ENCODE measurements at places on chromosomes 4 and X. TPM values are rescaled to one million over a fixed set of nuclear protein-coding genes. Genes with fewer than 3 reads are reported as not detected.

Gene MAD2L1
- total RNA-seq = 53.9 TPM

Gene FREM3
- total RNA-seq = not detected

Gene CAPN6
- total RNA-seq = not detected

Gene SATL1
- not detected for total RNA-seq

Gene TAF1
- 36.8 TPM for total RNA-seq

Gene OTC
- total RNA-seq = not detected

Gene ENPP6
- not detected for total RNA-seq

Gene LNX1
- 2.8 TPM for total RNA-seq

Gene RGN
- not detected for total RNA-seq

Gene TMSB15B
- total RNA-seq = 3.1 TPM

DNA sequence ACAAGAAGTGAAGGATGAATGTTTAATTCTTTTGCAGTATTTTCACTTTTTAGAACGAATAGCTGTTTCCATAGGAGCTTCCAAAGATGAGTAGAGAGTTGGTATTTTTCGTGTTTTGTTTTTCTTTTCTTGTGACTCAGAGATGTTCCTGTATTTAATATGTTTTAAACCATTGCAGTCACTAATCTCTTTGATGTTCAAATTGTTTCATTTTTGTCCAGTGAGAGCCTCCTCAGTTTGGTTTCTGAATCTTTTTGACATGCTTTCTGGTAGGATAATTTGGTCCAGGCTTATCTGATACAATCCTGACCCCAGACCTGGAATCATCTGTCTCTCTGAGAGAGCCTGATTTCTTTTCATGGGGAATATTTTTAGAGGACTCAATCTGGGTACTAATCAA, 41.6 kb downstream of the BEX3 start:
- H3K27me3 ChIP-seq = no peaks in the 10 kb centered on the region
- no peak overlapping the region for H3K4me3 ChIP-seq
- no peak for DNase-seq

DNA sequence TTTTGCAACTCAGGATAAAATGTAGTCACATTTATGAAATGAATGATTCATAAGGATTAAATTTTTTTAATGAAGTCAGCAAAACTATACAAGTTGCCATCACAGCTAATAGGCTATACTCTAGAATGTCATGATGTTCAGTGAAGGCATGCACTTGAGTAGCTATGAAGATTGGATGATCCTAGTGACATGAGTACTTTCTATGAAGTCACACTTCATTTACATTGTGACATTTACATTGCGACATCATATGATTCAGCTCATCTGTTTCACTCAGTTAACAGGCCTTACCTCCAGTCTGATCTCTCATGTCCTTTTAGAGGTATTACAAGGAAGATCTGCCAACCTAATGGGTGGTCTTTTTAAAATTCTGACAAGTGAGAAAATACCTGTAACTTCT, 82.7 kb upstream of the FGF13 start:
- DNase-seq = peak; percentile 10
- H3K36me3 ChIP-seq = no peaks in the 10 kb centered on the region
- H3K27ac ChIP-seq = no peak overlapping the region
- peaks cover 16% of the 10 kb centered on the region for H3K4me1 ChIP-seq

DNA sequence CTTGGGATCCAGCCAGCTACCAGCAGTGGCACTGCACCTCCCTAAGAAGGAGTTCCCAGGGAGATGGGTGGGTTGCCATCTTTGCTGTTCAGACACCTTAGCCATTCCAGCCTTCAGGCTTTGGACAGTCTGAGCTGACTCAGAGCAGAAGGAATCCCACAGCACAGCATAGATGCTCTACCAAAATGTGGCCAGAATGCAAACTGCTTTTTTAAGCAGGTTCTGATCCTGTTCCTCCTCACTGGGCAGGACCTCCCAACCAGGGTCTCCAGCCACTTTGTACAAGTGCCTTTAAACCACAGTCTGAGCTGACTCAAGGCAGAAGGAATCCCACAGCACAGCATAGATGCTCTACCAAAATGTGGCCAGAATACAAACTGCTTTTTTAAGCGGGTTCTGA, 209.0 kb downstream of the NPNT start:
- H3K4me1 ChIP-seq = no peaks in the 10 kb centered on the region
- no peak overlapping the region for H3K4me3 ChIP-seq
- H3K27me3 ChIP-seq = no peaks in the 10 kb centered on the region
- H3K36me3 ChIP-seq = no peaks in the 10 kb centered on the region
- H3K27ac ChIP-seq = no peak overlapping the region

GRCh38 chr4:83320548-83320947, 14.1 kb downstream of the HPSE start:
- H3K36me3 ChIP-seq = no peaks in the 10 kb centered on the region
- H3K27me3 ChIP-seq = no peaks in the 10 kb centered on the region
- no peak overlapping the region for H3K4me3 ChIP-seq
- H3K4me1 ChIP-seq = peaks cover 5% of the 10 kb centered on the region
- no peak overlapping the region for H3K27ac ChIP-seq
- peak; percentile 29 for DNase-seq

GRCh38 chrX:69066966-69067525, 98.2 kb downstream of the PJA1 start:
- no peak for DNase-seq
- H3K4me3 ChIP-seq = no peak overlapping the region
- H3K27me3 ChIP-seq = no peaks in the 10 kb centered on the region
- H3K27ac ChIP-seq = no peak overlapping the region

- H3K4me1 ChIP-seq = no peaks in the 10 kb centered on the region
- H3K27ac ChIP-seq = no peak overlapping the region
- no peaks in the 10 kb centered on the region for H3K27me3 ChIP-seq
- H3K4me3 ChIP-seq = no peak overlapping the region
- DNase-seq = no peak
- no peaks in the 10 kb centered on the region for H3K36me3 ChIP-seq
Measured at GRCh38 chr4:86948276-86948675, 13.5 kb downstream of the AFF1 start.

GRCh38 chrX:13719192-13719856, 15.1 kb downstream of the TRAPPC2 start:
- H3K27ac ChIP-seq = no peak overlapping the region
- no peak overlapping the region for H3K4me3 ChIP-seq
- H3K36me3 ChIP-seq = peaks cover 38% of the 10 kb centered on the region
- H3K27me3 ChIP-seq = no peaks in the 10 kb centered on the region
- DNase-seq = no peak
- peaks cover 26% of the 10 kb centered on the region for H3K4me1 ChIP-seq

DNA sequence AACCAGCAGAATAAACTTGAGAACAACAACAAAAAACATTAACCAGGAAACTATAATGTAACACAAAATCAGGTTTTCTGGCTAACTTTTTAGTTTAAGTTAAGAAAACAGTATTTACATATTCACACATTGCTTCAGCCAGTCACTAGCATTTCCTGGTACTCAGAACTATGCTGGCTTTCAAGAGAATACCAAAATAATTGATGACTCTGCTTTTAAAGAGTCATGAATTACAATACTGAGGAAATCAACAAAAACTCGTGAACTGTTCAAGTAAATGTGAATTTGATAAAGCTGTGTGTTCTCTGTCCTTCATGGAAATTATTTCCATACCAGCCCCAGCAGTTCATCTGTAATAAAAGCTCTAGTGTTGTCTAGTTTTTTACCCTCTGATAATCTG, 27.4 kb downstream of the PRSS12 start:
- no peak for DNase-seq
- H3K27me3 ChIP-seq = no peaks in the 10 kb centered on the region
- no peak overlapping the region for H3K27ac ChIP-seq
- H3K36me3 ChIP-seq = no peaks in the 10 kb centered on the region

DNA sequence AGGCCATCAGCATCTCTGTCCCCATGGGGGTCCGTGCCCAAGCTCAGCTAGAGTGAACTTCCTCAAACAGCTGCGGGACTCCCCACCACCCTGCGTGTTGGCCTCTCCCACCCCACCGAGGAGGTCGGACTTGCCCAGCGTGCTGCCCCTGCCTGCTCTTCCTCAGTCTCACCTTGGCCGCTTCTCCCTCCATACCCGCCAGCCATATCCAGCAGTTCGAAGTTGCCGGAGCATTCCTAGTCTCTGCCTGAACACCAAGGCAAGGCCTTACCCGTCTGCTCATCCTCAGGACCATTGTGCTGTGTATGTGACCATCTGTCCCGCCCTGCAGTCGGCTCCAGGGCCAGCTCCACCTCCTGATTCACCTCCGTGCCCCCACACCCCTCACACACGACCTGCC, 84.5 kb downstream of the WFS1 start:
- H3K4me1 ChIP-seq = 0 out of 2 replicates have a peak, but pooled peaks cover 3% of the 10 kb centered on the region
- no peak overlapping the region for H3K4me3 ChIP-seq
- H3K36me3 ChIP-seq = no peaks in the 10 kb centered on the region

DNA sequence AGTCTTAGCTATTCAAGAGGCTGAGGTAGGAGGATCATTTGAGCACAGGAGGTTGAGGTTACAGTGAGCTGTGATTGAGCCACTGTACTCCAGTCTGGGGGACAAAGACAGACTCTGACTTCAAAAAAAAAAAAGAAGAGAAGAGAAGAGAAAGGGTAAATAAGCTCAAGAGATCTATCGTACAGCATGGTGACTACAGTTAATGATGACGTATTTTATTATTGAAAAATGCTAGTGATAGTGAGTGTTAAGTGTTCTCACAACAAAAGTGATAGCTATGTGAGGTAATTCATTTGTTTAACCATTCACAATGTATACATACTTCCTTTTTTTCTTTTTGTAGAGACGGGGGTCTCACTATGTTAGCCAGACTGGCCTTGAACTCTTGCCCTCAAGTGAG, 121.5 kb upstream of the RPL34 start:
- no peak overlapping the region for H3K4me3 ChIP-seq
- no peaks in the 10 kb centered on the region for H3K36me3 ChIP-seq
- H3K27me3 ChIP-seq = no peaks in the 10 kb centered on the region
- no peak overlapping the region for H3K27ac ChIP-seq

GRCh38 chr4:113471146-113471860, 290.2 kb downstream of the CAMK2D start:
- no peak for DNase-seq

GRCh38 chr4:9384126-9384525, 21.2 kb downstream of the USP17L30 start:
- no peaks in the 10 kb centered on the region for H3K36me3 ChIP-seq
- DNase-seq = no peak
- H3K4me1 ChIP-seq = no peaks in the 10 kb centered on the region
- H3K27ac ChIP-seq = no peak overlapping the region
- no peak overlapping the region for H3K4me3 ChIP-seq

DNA sequence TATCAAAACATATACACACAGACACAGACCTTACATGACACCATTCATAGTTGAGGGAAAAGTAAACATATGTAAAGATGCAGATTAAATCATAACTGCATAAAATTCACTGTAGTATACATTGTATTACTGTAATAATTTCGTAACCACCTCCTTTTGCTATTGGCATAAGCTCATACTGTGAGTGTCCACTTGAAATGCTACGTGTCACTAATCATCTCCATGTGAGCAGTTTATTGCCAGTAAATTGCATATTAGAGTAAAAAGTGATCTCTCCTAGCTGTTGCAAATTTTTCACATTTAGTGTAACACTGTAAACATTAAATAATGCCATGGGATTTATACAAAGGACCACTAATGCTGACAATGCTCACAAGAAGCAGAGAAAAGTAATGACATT, 256.7 kb upstream of the GNPDA2 start:
- H3K4me3 ChIP-seq = no peak overlapping the region
- H3K4me1 ChIP-seq = peaks cover 11% of the 10 kb centered on the region
- H3K27ac ChIP-seq = no peak overlapping the region
- H3K27me3 ChIP-seq = no peaks in the 10 kb centered on the region
- DNase-seq = no peak

- DNase-seq = no peak
- no peaks in the 10 kb centered on the region for H3K27me3 ChIP-seq
- H3K4me3 ChIP-seq = no peak overlapping the region
- H3K36me3 ChIP-seq = no peaks in the 10 kb centered on the region
- no peaks in the 10 kb centered on the region for H3K4me1 ChIP-seq
- no peak overlapping the region for H3K27ac ChIP-seq
Measured at GRCh38 chr4:189765736-189766135, 174.9 kb upstream of the FRG1 start.

DNA sequence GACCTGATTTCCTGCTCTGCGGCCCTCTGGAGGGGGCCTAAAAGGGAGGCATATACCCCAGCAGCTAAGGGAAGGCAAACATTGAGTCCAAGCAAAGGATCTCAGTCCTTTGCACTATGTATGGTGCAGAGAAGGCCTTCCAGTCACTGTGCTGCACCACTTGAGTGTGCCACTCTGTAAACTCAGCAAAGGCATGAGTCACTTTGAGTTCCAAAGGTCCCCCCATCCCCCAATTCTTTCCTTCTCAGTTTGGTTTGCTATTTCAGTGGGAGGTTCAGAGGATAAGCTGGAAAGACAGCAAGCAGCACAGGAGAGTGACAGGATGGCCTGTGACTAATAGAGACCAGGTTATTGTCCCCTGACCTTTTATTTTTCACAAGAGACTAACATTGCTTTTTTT, 131.3 kb downstream of the FHDC1 start:
- DNase-seq = peak; percentile 69
- H3K4me1 ChIP-seq = peaks cover 12% of the 10 kb centered on the region
- H3K36me3 ChIP-seq = no peaks in the 10 kb centered on the region

DNA sequence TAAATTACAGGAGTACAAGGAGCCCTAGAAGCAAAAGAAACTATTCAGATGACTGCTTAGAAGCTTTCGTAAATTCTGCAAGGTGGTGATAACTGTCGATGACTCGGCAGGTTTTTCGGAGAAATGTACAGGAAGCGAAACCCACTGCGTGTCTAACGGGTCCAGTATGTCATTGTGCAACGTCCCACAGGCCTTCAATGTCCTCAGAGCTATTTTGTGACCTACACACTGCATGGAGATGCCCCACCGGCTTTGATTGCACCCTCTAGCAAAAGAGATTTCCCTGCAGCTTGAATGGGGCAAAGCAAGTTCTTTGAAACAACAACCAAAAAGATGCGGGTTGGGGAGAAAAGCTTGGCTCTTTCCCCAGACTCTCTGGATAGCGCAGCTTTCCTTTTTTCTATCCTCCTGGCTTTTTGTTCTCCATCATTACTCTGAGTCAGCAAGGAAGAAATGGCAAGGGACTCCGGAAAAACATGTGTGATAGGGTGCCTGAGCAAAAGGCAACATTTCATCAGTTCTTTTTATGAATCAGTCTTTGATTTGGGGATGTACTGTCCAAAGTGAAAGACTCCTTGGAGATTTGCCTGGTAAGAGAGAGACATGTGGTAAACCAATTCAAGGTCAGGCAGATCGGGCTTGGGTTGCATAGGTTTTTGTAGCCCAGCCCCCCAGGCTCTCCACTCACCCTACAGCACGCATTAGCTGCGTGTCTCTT, 112.0 kb upstream of the TBL1X start:
- DNase-seq = peak; percentile 39
- H3K36me3 ChIP-seq = no peaks in the 10 kb centered on the region
- no peaks in the 10 kb centered on the region for H3K27me3 ChIP-seq
